Esophagus squamous epithelium (tissue), 5 donors: ENCODE measurements at places on chromosomes 11 and 22.

GRCh38 chr22:43186272-43187170, at the start of gene TTLL12:
TTLL12 (minus strand) TSS chr22:43187134; CDS start chr22:43187069, 65 bp downstream.
- H3K27me3 ChIP-seq, result no peaks in the 10 kb centered on the region
- DNase-seq, result no peak
- peaks cover 18% of the 10 kb centered on the region for H3K36me3 ChIP-seq
- peak within 1 kb of the TSS; percentile 93 for H3K4me3 ChIP-seq

- H3K27ac ChIP-seq, result no peak overlapping the region
- H3K4me1 ChIP-seq, result no peaks in the 10 kb centered on the region
- peaks cover 92% of the 10 kb centered on the region for H3K36me3 ChIP-seq
- H3K27me3 ChIP-seq, result no peaks in the 10 kb centered on the region
- DNase-seq, result no peak
- no peak overlapping the region for H3K4me3 ChIP-seq
Measured at GRCh38 chr11:61352038-61352437, 9.6 kb downstream of the CYB561A3 start.

- H3K27ac ChIP-seq, result no peak overlapping the region
- DNase-seq, result no peak
- no peak overlapping the region for H3K4me3 ChIP-seq
Measured at GRCh38 chr11:32044158-32044863, 46.6 kb upstream of the RCN1 start.

DNA sequence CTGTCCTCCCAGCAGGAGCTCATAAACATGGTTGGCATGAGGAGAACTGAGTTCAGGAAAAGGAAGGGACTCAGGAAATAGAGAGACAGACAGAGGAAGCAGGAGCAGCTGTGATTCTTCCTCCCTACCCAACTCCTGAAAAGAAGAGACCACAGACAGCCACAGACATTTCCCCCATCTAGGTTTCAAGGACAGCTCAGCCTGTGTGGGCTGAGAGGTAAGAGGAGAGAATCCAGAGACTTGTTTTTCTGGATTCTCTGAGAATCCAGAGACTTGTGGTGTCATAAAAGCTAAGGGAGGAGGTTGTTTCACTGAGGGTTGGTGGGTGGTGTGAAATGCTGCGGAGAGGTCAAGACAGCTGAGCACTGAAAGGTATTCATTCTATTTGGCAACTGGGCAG, 19.0 kb upstream of the STK33 start:
- no peak for DNase-seq
- peaks cover 11% of the 10 kb centered on the region for H3K36me3 ChIP-seq
- H3K27ac ChIP-seq, result no peak overlapping the region
- peaks cover 26% of the 10 kb centered on the region for H3K4me1 ChIP-seq
- no peak overlapping the region for H3K4me3 ChIP-seq
- H3K27me3 ChIP-seq, result no peaks in the 10 kb centered on the region

GRCh38 chr11:67303132-67303834, at the start of gene SSH3:
SSH3 (plus strand) TSS chr11:67303530; CDS start chr11:67303626, 96 bp downstream.
- peaks cover 30% of the 10 kb centered on the region for H3K4me1 ChIP-seq
- H3K36me3 ChIP-seq, result peaks cover 36% of the 10 kb centered on the region
- H3K27ac ChIP-seq, result peak within 1 kb of the TSS; percentile 95
- H3K4me3 ChIP-seq, result peak within 1 kb of the TSS; percentile 88
- DNase-seq, result no peak

DNA sequence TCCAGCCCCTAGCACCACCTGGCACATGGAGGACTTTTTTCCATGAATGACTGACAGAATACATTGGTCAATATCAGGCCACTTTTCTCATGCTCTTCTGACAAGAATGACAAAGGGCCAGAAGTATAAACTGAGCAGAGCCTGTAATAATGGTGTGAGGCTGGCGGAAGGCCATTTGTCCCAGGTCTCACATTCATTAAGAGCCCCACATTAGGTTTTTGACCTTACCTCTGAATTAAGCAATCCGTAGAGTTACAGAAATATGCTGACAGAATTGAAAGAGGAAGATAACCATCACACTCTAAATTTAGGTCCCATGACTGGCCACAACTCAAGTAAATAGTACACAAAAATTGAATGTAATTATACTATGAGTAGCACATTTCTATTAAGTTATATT, 55.2 kb downstream of the SYT9 start:
- no peaks in the 10 kb centered on the region for H3K27me3 ChIP-seq
- H3K36me3 ChIP-seq, result no peaks in the 10 kb centered on the region
- H3K4me1 ChIP-seq, result no peaks in the 10 kb centered on the region
- H3K27ac ChIP-seq, result no peak overlapping the region
- DNase-seq, result no peak
- no peak overlapping the region for H3K4me3 ChIP-seq

DNA sequence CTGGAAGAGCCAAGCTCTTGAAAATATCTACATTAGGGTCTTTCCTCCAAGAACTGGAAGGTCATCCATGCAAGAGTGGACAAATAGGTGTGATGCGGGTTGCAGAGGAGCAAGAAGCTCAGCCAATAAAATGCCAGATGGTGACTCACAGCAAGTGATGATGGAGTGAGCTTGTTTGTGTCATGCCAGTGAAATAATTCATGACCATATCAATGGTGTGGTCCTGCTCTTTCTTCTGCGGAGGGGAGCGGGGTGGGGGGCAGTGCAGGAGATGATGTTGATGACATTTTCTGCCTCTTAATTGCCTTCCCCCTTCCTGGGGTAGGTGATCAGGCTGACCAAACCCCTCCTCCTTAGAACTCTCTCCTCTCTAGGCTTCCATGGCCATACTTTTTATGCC, 118.5 kb upstream of the TIMP3 start:
- H3K4me3 ChIP-seq, result no peak overlapping the region
- no peak overlapping the region for H3K27ac ChIP-seq
- H3K4me1 ChIP-seq, result peaks cover 17% of the 10 kb centered on the region
- no peak for DNase-seq

DNA sequence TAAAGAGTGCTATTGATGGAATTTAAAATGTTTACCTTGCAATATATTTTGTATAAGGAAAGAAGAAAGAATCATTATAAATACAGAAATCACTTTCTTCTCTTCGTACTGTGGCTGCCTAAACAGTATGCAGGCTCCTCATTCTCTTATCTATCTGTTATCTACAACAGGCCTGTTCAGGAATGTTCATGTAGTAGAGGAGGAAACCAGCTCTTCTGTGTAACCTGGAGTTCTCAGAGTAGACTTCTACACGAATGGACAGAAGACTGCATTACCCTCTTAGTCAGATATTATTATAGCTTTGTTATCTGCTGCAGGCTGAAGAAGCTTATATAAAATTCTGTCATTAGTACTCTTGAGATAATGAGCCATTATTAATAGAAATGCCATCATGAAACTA, 1225.9 kb upstream of the CNTN5 start:
- no peak overlapping the region for H3K4me3 ChIP-seq
- H3K27ac ChIP-seq, result no peak overlapping the region
- no peak for DNase-seq
- no peaks in the 10 kb centered on the region for H3K4me1 ChIP-seq
- H3K27me3 ChIP-seq, result no peaks in the 10 kb centered on the region

- no peak overlapping the region for H3K27ac ChIP-seq
- no peak for DNase-seq
- no peaks in the 10 kb centered on the region for H3K36me3 ChIP-seq
- no peaks in the 10 kb centered on the region for H3K4me1 ChIP-seq
- H3K27me3 ChIP-seq, result peaks cover 9% of the 10 kb centered on the region
Measured at GRCh38 chr22:48138855-48139254, 1376.4 kb downstream of the TBC1D22A start.

GRCh38 chr22:22463855-22464540, 44.5 kb downstream of the ZNF280B start:
- H3K27me3 ChIP-seq, result no peaks in the 10 kb centered on the region
- H3K4me1 ChIP-seq, result no peaks in the 10 kb centered on the region
- no peak for DNase-seq
- no peak overlapping the region for H3K4me3 ChIP-seq
- no peak overlapping the region for H3K27ac ChIP-seq

DNA sequence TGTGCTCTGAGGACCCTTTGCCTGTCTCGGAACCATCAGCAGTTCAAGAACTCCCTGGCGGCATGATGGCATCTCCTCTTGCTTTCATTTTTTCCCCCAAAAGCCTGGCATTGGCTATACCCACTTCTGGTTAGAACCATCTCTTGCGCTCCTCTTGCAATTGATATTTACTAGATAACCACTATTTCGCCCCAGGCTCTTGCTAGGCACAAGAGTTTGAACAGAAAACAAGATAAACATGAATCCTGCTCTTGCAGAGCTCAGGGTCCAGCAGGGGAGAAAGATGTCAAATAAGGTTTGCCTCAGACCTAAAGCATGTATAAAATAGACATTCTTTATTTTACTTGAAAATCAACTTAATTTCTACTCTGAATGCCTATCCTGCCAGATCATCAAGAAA, 33.1 kb downstream of the SLCO2B1 start:
- no peaks in the 10 kb centered on the region for H3K4me1 ChIP-seq
- H3K27me3 ChIP-seq, result no peaks in the 10 kb centered on the region
- no peak overlapping the region for H3K4me3 ChIP-seq
- no peaks in the 10 kb centered on the region for H3K36me3 ChIP-seq
- DNase-seq, result no peak

GRCh38 chr11:2933375-2934020, 4.3 kb upstream of the PHLDA2 start:
- peaks cover 48% of the 10 kb centered on the region for H3K4me1 ChIP-seq
- DNase-seq, result no peak
- H3K4me3 ChIP-seq, result peak overlapping the region; percentile 10
- no peaks in the 10 kb centered on the region for H3K27me3 ChIP-seq
- H3K27ac ChIP-seq, result peak overlapping the region; percentile 81

- H3K27me3 ChIP-seq, result no peaks in the 10 kb centered on the region
- peaks cover 61% of the 10 kb centered on the region for H3K4me1 ChIP-seq
- peak overlapping the region; percentile 83 for H3K27ac ChIP-seq
- no peak overlapping the region for H3K4me3 ChIP-seq
- H3K36me3 ChIP-seq, result no peaks in the 10 kb centered on the region
Measured at GRCh38 chr22:42743501-42743991, 22.9 kb upstream of the A4GALT start.

DNA sequence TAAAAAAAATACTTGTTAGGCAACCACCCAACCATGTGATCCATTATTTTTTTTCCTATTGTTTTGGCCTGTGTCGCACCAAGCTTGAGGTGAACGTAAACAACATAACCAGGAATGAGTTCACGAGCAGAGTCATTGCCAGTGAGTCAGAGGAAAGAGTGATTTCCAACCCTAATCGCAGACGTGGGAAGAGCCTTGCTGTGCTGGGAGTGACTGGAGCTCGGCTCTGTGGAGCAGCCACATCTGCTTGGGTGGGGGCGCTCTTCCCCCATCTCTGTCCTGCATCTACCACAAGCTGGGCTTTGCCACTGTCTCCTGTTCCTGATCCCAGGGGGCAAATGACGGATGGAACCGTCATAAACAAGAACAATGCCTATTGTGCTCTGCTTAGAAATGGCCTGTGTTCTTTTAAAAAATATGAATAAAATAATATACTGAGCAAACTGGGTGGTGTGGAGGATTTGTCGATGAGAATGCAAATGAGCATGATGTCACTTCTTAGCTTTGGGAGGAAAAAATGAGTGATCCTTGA, 210.0 kb downstream of the KIRREL3 start:
- no peaks in the 10 kb centered on the region for H3K27me3 ChIP-seq
- H3K36me3 ChIP-seq, result no peaks in the 10 kb centered on the region
- no peak overlapping the region for H3K27ac ChIP-seq
- no peaks in the 10 kb centered on the region for H3K4me1 ChIP-seq
- no peak overlapping the region for H3K4me3 ChIP-seq

DNA sequence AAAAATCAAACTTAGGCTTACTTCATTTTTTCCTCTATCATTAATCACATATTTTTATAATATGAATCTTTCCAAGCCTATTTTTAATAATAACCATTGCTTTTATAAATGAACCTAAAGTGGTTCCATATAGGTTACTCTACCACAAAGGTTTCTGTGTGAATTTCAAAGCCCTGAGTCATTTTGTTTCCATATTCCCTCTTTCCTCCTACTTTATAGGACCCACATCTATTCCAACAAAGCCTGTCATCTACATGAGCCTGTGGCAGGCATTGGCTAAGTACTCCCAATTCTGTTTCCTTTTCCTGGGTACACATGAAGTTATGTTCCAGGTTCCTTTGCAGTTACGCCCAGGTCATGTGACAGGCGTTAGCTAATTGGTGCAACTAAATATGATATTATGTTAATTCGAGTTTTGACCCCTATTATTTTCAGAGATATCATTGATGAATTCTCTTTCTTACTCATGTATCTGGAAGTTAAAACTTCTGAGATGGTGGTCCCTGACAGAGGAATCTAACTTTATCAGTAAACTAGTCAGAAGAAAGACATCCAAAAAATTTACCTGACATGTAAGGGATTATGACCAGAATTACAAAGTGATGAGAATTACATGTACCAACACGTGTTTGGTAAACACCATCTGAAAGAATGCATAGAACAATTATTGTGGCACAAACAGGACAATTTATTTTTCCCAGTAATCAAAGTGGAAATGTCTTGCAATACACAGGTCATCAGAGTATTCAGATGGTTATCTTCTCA, 1264.0 kb upstream of the CNTN5 start:
- H3K4me1 ChIP-seq, result no peaks in the 10 kb centered on the region
- no peak for DNase-seq
- H3K27me3 ChIP-seq, result no peaks in the 10 kb centered on the region
- no peak overlapping the region for H3K27ac ChIP-seq
- H3K4me3 ChIP-seq, result no peak overlapping the region
- H3K36me3 ChIP-seq, result no peaks in the 10 kb centered on the region

- no peak overlapping the region for H3K4me3 ChIP-seq
- peaks cover 39% of the 10 kb centered on the region for H3K4me1 ChIP-seq
- no peaks in the 10 kb centered on the region for H3K27me3 ChIP-seq
- no peak for DNase-seq
Measured at GRCh38 chr11:128207861-128208321, 379.5 kb downstream of the ETS1 start.

DNA sequence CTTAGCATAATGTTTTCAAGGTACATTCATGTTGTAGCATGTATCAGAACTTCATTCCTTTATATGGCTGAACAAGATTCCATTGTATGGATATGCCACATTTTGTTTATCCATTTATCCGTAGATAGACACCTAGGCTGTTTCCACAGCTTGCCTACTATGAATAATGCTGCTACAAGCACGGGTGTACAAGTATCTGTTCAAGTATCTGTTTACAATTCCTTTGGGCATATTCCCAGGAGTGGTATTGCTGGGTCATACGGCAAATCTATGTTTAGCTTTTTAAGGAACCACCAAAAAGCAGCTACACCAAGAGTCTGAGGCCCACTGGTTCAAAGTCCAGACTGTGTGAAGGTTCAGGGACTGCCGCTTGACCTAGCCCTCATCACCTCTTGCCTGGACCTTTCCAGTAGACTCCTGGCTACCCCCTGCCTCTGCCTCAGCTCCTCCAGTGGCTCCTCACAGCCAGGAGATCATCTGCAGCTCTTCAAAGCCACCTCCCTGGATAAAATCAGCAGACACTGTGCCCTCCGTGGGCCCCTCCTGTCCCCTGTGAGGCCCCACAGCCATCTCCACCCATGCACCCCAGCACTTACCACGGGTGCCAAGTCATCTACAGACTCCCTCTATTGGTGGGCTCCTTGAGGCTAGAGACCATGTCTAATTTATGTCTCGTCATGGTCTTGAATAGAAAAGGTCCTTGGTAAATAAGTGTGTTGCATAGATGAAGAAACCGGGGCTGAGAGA, 160.3 kb downstream of the MN1 start:
- no peaks in the 10 kb centered on the region for H3K4me1 ChIP-seq
- DNase-seq, result no peak
- no peaks in the 10 kb centered on the region for H3K27me3 ChIP-seq
- no peak overlapping the region for H3K4me3 ChIP-seq
- H3K36me3 ChIP-seq, result no peaks in the 10 kb centered on the region

- H3K4me3 ChIP-seq, result peak overlapping the region; percentile 33
- H3K4me1 ChIP-seq, result peaks cover 18% of the 10 kb centered on the region
- H3K27me3 ChIP-seq, result no peaks in the 10 kb centered on the region
Measured at GRCh38 chr11:46278387-46279125, 1.1 kb downstream of the CREB3L1 start.

GRCh38 chr11:46981436-46981835, 44.9 kb downstream of the CSTPP1 start:
- no peak overlapping the region for H3K4me3 ChIP-seq
- no peaks in the 10 kb centered on the region for H3K4me1 ChIP-seq
- DNase-seq, result no peak
- no peak overlapping the region for H3K27ac ChIP-seq
- no peaks in the 10 kb centered on the region for H3K27me3 ChIP-seq
